Activated CD4-positive, alpha-beta T cell treated with anti-CD3 and anti-CD28 coated beads, Interleukin-2, amount 50 U/mL, for 48 hours (primary cell): ENCODE measurements at places on chromosomes 16 and 17.

DNA sequence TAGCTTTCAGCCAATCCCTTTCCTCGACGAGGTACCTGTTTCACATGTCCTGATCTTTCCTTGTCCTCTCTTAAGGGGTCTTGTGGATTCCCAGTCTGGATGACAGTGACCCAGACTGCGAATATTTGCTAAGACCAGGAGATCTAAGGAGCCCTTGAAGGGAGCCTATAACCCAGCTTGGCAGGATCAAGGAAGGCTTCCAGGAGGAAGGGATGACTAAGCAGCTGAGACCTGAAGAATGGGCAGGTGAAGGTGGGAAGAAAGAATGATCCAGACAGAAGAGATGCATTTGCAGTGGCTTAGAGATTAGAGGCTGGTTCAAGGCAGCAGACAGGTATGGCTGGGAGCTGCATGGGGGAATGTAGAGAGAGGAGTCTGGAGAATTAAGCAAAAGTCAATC is 1.9 kb upstream of the PDK2 start:
- no peak for DNase-seq

GRCh38 chr16:14095883-14096551 is 24.9 kb downstream of the MRTFB start:
- no peak for DNase-seq

- DNase-seq, result no peak
Measured at GRCh38 chr17:39963829-39964228, 1.0 kb downstream of the GSDMA start.

DNA sequence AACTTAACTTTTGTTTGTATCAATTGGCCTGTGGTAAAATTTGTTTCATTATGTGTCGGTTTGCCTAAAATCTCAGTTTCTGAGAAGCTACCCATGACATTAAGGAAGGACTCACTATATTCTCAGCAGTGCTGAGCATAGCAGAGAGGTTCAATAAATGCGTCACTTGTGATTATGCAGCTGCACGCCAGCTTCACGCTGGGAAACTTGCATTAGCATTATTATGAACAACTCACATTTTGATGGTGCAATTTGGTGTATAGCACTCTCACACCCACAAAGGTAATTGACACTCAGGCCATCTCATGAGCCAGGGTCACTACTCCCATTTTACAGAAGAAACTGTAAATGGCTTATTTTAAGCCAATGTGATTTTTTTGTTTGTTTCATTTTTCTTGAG is 80.6 kb upstream of the SALL1 start:
- no peak for DNase-seq

- no peak for DNase-seq
Measured at GRCh38 chr16:21584817-21585216, 14.6 kb upstream of the METTL9 start.

DNA sequence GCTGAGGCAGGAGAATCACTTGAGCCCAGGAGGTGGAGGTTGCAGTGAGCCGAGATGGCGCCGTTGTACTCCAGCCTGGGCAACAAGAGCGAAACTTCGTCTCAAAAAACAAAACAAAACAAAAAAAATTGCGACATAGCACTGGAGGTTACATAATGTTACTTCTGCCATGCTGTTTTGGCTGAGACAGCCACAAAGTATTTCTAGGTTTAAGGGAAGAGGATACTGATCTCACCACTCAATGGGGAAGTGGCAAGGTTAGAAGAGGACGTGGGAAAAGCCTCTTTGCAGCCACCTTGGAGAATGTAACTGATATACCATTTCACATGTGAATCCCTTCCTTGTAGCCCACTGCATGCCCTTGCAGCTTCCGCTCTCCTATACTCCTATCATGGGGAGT is 131.2 kb upstream of the NLRP1 start:
- DNase-seq, result no peak

DNA sequence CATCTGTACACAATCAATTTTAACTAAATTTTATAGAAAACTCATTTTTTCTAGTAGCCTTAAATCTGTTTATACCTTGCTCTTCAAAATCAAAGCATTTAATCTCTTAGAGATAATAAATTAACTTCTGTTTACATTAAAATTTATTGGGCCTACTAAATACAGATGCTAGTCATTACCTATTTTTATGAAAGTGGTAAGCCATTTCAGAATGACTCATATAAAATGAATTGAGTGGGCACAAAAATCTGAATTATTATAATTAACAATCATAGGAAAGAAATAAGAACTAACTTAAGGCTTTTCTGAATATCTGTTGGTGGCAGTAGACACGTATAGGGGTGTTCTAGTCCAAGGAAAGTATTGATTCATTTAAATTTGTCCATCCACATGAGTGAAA is 157.9 kb downstream of the KCNJ2 start:
- no peak for DNase-seq

DNA sequence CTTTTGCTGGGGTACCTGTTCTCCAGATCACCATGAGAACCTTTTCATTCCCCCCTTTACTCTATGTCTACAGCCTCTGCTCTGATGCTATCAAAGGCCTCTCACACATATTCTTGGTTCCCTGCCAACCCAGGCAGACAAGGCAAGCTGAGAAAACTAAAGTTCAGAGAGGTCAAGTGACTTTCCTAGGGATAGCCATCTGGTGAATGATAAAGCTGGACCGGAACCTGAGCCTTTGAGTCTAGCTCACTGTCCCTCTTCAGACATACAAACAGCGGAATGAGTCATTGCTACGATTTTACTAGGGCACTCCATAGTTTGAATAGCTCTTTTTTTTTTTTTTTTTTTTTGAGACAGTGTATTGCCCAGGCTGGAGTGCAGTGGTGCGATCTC is 73.3 kb downstream of the XYLT1 start:
- no peak for DNase-seq

- DNase-seq, result no peak
Measured at GRCh38 chr16:27254262-27254811, 14.2 kb downstream of the NSMCE1 start.

- DNase-seq, result peak; percentile 48
Measured at GRCh38 chr16:77584205-77584859, 138.0 kb upstream of the NUDT7 start.

GRCh38 chr17:66679631-66680517 is 155.0 kb upstream of the CACNG5 start:
- no peak for DNase-seq

DNA sequence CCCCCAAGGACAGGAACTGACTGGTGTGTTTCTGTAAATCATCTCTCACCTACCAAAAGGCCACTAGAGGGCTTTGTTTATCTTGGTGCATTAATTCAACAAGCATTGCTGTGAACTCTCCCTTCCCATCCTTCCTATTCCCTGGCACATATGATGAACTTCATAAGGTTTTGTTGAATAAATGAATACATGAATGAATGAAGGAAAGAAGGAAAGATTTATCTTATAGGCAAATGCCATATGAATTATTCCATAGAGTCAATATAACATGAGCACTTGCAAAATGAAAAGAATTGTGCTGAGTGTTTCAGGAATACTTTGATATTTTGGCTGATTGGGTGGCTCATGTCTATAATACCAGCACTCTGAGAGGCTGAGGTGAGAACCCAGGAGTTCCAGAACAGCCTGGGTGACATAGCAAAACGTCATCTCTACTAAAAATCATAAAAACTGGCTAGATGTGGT is 4.3 kb downstream of the SPDYE4 start:
- DNase-seq, result no peak

DNA sequence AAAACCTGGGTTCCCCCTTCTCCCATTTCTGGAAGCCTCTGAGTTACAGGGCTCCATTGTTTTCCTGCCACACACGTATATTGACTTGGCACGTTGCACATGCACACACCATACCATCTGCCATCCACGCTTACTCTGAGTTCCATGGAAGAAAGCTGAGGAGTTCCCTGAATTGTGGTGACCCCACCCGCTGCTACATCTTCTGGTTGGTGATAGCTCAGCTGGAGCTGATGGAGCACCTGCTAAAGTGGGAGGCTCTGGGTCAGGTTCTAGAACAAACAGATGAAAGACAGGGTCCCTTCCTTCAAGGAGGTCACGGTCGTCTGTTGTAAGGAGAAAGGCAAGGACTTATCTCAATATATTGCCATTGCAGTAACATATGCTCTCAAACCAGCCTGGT is 41.1 kb downstream of the TMEM11 start:
- DNase-seq, result no peak

GRCh38 chr16:50281391-50282009 is 15.1 kb downstream of the ADCY7 start:
- DNase-seq, result no peak

DNA sequence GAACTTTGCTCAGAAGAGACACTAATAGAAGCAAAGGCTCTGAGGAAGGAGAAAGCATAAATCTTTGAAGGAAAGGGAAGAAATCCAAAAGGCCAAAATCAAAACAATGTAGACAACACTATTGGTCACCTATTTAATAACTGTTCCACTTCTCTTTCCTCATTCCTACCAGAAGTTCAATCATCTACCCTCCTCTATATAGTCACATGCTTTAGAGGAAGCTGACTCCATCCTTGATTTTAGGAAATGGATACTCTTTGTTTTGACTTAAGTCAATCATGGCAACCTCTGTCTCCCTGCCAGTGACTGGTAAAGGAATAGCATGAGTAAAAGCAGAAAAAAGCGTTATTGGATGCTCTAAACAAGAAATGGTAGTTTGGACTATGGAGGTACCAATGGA is 7.3 kb downstream of the BRIP1 start:
- DNase-seq, result no peak

DNA sequence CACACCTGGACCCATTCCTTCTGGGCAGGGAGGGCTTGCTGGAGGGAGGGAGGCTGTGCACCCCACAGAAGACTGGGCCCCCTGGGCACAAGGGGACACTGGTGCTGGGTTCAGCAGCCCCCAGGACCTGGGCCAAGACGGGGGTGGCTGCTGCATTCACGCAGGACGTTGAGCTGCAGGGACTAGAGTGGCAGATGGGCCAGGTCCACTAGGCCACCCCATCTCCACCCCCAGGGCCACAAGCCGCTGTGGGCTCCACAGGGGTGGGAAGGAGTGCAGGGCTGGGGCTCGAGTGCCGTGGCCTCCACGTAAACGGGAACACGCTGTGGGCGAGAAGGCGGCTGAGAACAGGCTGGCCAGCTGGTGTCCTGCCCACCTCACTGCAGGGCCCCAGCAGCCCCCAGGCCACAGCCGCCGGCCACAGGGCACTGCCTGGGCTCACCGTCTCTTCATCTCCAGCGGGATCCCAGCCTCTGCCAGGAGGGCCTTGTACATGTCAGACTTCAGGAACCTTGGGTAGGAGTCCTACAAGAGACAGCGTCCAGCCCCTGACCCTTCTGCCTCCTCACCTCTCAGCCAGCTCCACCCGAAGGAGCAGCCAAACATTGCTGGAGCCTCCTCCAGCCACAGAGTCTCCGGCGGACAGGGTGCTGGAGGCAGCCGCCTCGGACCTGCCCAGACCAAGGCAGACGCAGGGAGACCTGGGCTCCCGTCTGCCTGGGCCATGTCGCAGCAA is 6.5 kb downstream of the RGS11 start:
- DNase-seq, result no peak

GRCh38 chr17:7317161-7317803 is 2.1 kb upstream of the GPS2 start:
- DNase-seq, result no peak

DNA sequence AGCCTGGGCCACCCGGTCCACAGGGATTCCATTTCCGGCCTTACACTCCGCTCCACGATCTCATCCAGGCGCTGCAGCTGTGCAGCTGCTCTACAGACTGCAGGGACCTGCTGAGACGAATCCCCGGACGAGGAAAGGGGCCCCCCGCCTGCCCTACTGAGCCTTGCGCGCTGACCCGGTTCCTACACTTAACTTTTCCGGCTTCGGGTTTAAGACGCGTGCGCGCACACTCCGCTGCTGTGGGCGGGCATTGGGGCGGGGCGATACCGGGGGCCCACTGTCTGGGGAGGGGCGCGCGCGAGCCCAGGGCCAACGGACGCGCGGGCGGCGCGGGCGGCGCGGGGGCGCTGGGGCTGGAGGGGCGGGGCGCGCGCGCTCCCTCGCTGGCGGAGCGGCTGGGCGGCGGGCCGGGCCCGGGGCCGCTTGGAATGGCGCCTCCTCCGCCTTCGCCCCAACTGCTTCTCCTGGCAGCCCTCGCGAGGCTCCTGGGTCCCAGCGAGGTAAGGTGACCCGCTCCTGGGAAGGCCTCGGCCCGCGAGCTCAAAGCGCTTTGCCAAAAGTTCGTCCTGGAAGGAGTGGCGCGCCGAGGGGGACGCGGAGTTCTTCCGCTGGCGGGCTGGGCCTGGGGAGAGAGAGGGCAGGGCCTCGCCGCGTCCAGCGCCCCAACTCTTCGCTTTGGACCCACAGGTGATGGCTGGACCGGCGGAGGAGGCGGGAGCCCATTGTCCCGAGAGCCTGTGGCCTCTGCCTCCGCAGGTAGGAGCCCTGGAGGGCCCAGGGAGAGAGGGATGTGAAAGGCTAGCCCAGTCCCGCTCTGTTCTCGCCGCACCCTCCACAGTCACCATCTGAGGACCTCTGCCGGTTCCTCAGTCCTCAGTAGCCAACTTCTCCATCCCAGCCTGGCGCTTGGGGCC is at the start of gene TP53I13:
TSS of gene TP53I13 (plus strand) at position 371 of the 914 bp plus-strand sequence. CDS start at position 429, 58 bp downstream.
- peak; percentile 95 for DNase-seq

DNA sequence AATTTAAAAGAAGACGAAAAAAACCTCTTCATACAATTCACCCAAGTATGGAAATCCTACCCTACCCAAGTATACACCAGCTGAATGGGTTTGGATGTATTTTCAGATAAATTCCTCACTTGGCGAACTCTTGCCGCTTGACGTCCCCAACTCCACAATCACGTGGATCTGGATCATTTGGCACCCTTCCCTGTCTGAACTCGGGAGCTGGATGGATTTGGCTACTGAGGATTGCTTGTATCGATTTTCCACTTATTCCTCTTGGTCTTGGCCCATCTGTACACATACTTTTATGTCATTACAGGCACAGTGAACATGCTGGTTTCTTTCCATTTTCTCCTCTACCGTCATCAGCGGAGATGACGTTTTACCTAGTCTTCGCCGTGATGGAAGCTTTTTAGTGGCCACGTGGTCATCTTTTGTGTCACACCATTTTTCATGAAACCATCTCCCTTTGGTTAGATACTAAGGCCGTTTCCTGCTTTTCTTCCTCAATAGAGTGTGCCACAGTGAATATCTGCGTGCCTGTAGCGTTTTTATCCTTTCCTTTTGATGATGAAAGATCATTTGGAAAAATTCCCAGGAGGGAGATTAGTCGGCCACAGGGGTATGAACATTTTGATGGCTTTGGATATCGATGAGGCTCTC is 47.1 kb downstream of the CMIP start:
- DNase-seq, result no peak
